Nasal cavity respiratory epithelium epithelial cell of viscerocranial mucosa (primary cell): ENCODE measurements at places on chromosomes 5 and 9. TPM values are rescaled to one million over a fixed set of nuclear protein-coding genes. Genes with fewer than 3 reads are reported as not detected.

The DMRT2 gene
- under 0.01 and 0.50 TPM in 2 replicates for total RNA-seq

The TAF11L10 gene
- total RNA-seq: not detected in 2 replicates

The CER1 gene
- total RNA-seq: not detected in 2 replicates

The CARTPT gene
- not detected in 2 replicates for total RNA-seq

The KLF4 gene
- 46.5 and 81.6 TPM in 2 replicates for total RNA-seq

The AGXT2 gene
- not detected in 2 replicates for total RNA-seq

The EXOC3 gene
- total RNA-seq: 24.6 and 45.3 TPM in 2 replicates

The ITK gene
- total RNA-seq: not detected in 2 replicates

The CDC25C gene
- 0.07 and 0.34 TPM in 2 replicates for total RNA-seq

The FCN2 gene
- total RNA-seq: not detected in 2 replicates

The SSBP2 gene
- 8.5 and 45.6 TPM in 2 replicates for total RNA-seq

The CCDC192 gene
- not detected in 2 replicates for total RNA-seq

The ADAMTS19 gene
- total RNA-seq: 0.21 and 0.34 TPM in 2 replicates

The GFI1B gene
- not detected in 2 replicates for total RNA-seq

The ADAM19 gene
- 2.7 and 11.2 TPM in 2 replicates for total RNA-seq

The ADGRD2 gene
- 0.07 and 0.34 TPM in 2 replicates for total RNA-seq

The PCDHA1 gene
- total RNA-seq: under 0.01 TPM in 1 of 2 replicates, not detected in the other

The CMYA5 gene
- 0.34 and 0.85 TPM in 2 replicates for total RNA-seq

The RNF180 gene
- total RNA-seq: 2.7 and 6.8 TPM in 2 replicates

The IGIP gene
- 5.8 and 7.2 TPM in 2 replicates for total RNA-seq

The CATSPER3 gene
- 0.21 and 0.34 TPM in 2 replicates for total RNA-seq

The PAX5 gene
- under 0.01 TPM in 1 of 2 replicates, not detected in the other for total RNA-seq

The SLC25A2 gene
- 0.14 TPM in 1 of 2 replicates, not detected in the other for total RNA-seq

The CCDC171 gene
- total RNA-seq: 2.3 and 3.8 TPM in 2 replicates

The SMIM33 gene
- not detected in 2 replicates for total RNA-seq

The PRUNE2 gene
- total RNA-seq: under 0.01 and 0.28 TPM in 2 replicates
